Left colon (tissue), 2 donors: ENCODE measurements at places on chromosomes 2 and 18.

DNA sequence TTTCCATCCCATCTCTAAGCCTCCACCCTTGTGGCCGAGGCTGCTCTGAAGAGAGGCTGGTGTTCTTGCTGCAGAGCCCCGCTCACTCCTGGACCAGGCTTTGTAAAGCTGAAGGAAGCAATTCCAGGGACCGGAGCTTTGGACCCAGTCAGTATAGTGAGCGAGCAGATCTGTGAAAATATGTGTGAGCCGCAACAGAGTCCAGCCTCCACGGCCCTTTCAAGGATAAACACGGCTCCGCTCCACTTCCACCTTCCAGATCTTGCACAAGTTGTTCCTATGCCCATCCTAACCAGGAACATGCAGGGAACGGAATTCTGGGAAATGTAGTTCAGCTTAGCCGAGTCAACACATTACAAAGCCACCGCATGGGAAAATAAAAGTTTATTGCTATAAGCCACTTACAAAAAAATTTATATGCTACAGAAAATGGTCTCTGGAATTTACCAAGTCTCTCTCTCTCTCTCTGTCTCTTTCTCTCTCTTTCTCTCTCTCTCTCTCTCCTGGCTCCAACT, 151.7 kb upstream of the ZNF521 start:
- peak; percentile 52 for DNase-seq

DNA sequence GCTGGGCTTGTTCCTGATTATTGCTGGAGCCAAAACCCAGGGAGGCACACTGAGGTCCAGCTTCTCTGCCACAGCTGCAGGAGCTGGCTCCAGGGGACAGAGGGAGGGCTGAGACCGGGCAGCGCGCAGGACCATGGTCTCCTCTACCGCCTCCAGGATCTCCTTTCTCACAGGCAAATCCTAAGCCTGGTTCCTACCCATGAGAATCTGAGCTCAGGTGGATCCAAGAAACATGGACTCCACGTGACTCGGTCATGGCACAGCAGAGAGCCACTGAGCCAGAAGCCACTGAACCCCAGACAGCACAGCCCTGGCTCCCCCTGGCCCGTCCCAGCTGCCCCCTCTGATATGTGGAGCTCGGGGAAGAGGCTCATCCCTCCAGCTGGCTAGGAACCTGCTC, 653.4 kb upstream of the ID2 start:
- DNase-seq: no peak

GRCh38 chr2:15731889-15732271, 140.2 kb downstream of the DDX1 start:
- DNase-seq: no peak

DNA sequence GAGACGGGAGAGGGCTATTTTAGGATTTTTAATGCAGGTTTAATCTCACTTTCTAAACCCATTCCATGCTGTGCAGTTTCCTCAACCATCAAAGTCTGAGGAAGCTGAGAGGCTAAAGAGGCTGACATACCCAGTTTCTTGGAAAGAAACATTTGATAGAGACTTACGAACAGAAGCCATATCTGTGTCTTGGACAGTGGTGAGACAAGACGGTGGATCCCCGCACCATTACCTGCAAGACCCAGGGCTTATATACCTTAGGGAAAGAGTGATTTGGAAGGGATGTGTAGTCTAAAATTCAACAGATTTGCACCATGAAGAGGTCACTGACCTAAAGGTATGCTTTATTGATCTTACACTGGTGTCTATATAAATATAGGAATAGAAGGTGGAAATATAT, 13.5 kb downstream of the EEF1B2 start:
- no peak for DNase-seq

- DNase-seq: no peak
These were observed 216.9 kb upstream of the LRP1B start for GRCh38 chr2:142347751-142348150.

DNA sequence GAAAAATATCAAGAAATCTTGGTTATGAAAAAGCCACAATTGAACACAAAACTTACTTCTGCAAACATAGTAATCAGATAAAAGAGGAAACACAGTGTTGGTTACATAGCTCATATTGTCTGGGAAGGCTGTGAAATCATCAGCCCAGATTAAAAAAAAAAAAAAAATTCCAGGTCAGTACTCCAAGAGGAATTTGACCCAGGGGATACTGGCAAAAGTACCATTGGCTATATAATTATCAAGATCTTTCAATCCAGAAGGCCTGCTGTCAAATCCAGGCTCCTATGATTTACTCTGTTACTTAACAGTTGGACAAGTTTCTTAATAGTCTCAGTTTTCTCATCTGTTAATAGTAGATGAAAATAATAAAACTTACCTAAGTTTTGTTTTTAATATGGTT, 12.9 kb upstream of the IKZF2 start:
- DNase-seq: no peak

GRCh38 chr2:121355488-121355887, 70.5 kb upstream of the TFCP2L1 start:
- DNase-seq: peak; percentile 74

GRCh38 chr18:69874058-69874457, 73.6 kb downstream of the CD226 start:
- DNase-seq: no peak

GRCh38 chr2:191552066-191552465, 125.9 kb upstream of the NABP1 start:
- DNase-seq: no peak

GRCh38 chr2:183185534-183185933, 61.3 kb downstream of the NUP35 start:
- DNase-seq: no peak

DNA sequence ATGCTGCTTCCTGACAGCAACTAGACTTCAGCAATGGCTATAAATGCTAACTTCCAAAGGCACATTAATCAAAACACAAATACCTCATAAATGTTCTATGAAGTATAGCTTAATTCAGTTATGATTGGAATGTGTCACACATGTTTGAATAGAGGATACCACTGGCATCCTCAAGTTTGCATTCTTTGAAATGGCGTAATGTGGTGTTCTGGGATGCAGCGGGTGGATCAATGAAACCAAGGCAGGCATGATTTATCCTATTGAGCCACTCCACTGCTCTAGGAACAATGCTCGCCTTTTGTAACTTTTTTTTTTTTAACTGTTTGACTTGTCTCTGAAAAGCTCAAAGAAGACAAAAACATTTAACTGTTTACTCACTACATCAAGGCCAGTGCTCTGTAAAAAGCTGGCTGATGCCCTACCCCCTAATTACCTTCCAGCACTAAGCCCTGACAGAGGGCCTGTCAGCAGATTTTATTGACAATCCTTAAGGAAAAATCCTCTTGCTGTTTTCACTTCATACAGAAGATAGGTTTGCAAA, 278.8 kb upstream of the SESTD1 start:
- DNase-seq: no peak
